Naive B cell (primary cell): ENCODE measurements at places on chromosomes 3 and 15.
A peak's percentile ranks its signal among the peaks of the same experiment; 100 is the strongest.

DNA sequence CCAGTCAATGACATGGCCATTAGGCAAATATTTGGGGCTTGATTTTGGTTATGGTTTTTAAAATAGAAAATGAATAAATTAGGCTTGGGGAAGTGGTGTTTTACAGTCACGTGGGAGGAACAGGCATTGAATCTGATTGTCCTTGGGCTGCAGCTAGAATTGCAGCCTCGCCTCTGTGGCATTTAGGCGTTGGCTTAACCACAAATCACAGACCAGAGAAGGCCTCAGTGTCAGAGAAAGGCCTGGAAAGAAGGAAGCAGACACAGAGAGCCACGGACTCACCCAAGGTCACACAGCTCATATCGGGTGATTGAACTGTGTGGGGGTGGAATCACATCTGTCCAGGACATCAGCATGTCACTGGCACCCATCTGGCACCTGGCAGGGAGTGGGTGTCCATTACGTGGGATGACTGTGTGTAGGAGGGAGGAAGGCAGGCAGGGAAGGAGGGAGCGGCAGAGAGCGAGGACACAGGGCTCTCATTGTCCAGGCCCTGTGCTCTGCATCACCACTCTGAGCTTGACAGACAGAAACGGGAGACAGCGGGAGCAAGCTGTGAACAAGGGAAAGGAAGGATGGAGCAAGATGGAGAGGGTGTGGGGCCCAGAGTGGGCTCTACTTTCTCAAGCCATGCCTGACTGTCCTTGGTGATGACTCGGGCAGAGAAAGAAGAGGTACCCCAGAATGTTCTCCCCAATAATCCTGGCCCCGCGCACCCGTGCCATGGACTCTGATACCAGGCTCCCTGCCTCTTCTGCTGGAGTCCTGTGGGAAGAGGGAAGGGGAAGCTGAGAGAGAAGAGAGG, 186.4 kb downstream of the FAM43A start:
- no peak for DNase-seq

GRCh38 chr3:194082743-194083636, 53.0 kb upstream of the HES1 start:
- no peak for DNase-seq

DNA sequence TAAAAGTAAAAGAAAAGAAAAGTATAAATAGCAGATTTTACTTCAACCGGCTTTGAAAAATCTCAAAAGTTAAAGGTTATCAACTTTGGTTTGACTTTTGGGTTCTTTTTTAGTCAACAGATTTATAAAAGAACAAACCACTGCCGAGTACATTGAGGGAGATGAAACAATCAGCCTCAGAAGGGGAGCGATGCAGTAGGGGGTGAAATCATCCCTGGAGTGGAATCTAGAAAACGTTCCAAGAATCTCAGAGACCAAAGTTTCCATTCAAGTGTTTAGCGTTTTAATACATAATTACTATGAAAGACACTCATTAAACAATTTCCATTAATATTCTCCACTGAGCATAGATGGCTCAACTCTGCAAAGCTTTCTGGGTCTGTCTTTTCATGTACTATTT, 745.5 kb downstream of the NR2F2 start:
- DNase-seq, result no peak

- DNase-seq, result peak; percentile 3
These were observed 42.7 kb downstream of the THBS1 start for GRCh38 chr15:39623529-39623931.

GRCh38 chr3:18898911-18899310, 249.4 kb upstream of the KCNH8 start:
- no peak for DNase-seq

DNA sequence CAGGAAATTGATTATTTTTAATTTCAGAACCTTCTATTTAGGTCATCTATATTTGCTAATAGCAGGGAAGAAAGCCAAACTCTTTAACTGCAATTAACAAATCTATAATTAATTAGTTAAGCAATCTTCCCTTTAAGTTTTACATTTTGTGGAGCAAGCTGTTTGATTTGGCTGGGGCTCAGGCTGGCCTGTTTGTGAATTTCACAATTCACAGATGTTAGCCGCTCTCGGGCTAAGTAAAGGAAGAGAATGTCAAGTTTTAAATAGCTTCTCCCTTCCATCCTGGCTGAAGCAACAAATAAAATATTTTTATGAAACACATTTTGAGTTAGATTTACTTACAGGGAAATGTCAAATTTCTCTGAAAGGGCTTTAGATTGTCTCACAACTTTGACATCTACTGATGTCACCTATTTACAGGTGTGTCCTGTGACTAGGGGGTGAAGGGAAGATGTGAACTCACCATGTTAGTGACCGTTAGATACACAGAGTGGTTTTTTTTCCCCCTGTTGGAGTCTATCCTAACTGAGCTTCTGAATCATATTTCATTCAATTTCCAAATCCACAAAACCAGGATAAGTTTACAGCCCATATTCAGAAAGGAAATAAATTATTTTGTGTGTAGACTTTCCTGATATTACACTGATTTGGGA, 1.3 kb upstream of the TP63 start:
- DNase-seq, result no peak

GRCh38 chr15:89767411-89767915, 8.7 kb upstream of the MESP2 start:
- DNase-seq, result no peak

DNA sequence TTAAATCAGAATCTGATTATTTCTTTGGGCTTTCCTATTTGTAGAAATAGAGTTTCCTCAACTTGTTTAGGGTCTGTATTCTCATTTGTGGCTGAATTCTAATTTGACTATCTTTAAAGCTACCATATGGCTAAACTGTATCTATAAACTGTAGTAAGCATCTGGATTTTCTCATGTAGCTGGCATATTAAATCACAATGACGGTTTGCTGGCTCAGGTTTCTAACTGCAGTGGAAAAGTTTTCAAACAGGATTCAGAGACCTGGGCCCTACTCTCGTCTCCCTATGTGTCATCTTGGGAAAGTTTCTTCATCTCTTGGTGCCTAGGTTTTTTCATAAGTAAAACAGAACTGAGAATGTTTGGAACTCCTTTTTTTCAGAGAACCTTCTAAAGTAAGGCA, 68.3 kb downstream of the GALK2 start:
- no peak for DNase-seq

- DNase-seq, result no peak
These were observed 34.1 kb downstream of the LRIG1 start for GRCh38 chr3:66466606-66467270.

- no peak for DNase-seq
These were observed 528.2 kb downstream of the ZIC1 start for GRCh38 chr3:147937341-147937740.

- no peak for DNase-seq
These were observed 49.8 kb downstream of the ST3GAL6 start for GRCh38 chr3:98812851-98813374.

DNA sequence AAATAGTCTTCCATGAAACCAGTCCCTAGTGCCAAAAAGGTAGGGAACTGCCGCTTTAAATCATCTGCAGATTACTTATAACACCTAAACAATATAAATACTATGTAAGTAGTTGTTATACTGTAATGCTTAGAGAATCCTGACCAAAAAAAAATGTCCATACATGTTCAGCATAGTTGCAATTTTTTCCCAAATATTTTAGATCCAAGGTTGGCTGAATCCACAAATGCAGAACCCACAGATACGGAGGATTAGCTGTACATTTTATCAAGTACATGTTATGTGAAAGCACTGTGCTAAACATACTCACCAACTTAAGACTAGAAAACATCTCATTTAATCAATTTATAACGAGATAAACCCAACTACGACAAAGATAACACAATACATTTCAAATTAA, 9.3 kb downstream of the MSL2 start:
- no peak for DNase-seq

DNA sequence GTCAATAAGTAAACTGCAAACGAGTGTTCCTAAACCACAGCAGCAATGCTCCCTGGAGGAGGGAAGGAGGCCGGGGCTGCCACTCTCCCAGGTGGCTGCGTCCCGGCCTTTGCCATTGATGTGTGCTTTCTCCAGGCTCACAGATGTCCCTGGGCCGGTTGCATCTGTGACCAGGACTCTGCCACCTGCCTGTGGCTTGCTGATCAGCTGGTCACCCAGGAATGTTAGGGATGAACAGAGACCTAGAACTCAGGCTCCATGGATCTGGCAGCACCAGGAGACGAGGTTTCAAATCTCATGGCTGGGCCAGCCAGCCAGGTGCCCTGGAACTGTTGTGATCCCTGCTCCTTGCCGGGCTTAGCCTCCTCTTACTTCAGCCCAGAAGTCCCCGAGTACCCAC, 65.7 kb downstream of the KLF15 start:
- DNase-seq, result no peak
